ENCODE measurements at places on chromosomes 12 and 14.
A peak's percentile ranks its signal among the peaks of the same experiment; 100 is the strongest.

GRCh38 chr12:1811281-1811947 lies 9.0 kb upstream of the LRTM2 start:
- no peak for DNase-seq

GRCh38 chr12:100672075-100672592 lies 98.7 kb downstream of the GAS2L3 start:
- peak; percentile 8 for DNase-seq

DNA sequence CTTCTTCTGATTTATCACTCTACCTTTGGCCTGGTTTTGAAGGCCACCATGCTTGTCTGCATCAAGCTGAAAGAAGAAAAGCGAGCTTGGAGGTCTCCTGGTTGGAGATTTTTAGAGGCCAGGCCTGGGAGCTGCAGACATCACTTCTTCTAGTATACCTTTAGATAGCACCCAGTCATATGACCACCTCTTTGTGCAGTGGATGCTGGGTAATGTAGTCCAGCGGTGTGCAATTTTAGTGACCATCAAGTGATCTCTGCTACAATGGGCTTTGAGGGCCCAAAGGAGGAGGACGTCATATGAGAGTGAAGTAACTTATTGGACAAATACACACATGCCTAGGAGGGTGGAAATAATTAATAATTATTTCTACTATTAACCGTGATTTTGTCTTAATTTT lies 15.2 kb upstream of the WNT5B start:
- no peak for DNase-seq

DNA sequence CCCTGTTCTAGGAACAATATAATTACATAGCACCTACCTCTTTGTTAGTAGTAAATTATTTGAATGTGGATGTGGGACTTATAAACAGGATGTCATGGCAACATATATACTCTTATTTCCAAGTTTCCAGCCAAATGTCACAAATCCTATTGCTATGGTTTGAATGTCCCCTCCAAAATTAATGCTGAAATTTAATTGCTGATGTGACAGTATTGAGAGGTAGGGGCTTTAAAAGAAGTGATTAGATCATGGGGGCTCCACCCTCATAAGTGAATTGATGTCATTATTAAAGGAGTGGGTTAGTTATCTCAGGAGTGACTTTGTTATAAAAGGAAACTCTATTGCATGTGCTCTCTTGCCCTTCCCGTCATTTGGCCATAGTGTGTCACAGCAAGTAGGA lies 164.2 kb upstream of the ATF7IP start:
- DNase-seq, result no peak

DNA sequence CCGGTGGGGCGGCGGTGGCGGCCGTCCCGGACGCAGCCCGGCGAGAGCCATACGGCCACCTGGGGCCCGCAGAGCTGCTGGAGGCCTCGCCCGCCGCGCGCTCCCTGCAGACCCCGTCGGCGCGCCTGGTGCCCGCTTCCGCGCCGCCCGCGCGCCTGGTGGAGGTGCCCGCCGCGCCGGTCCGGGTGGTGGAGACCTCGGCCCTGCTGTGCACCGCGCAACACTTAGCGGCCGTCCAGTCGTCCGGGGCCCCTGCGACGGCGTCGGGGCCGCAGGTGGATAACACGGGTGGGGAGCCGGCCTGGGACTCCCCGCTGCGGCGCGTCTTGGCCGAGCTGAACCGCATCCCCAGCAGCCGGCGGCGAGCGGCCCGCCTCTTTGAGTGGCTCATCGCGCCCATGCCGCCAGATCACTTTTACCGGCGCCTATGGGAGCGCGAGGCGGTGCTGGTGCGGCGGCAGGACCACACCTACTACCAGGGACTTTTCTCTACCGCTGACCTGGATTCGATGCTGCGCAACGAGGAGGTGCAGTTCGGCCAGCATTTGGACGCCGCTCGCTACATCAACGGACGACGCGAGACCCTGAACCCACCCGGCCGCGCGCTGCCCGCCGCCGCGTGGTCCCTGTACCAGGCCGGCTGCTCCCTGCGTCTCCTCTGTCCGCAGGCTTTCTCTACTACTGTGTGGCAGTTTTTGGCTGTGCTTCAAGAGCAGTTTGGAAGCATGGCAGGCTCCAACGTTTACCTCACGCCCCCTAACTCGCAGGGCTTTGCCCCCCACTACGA lies 716 bp downstream of the RIOX1 start:
- DNase-seq, result peak; percentile 43

- no peak for DNase-seq
Observed at GRCh38 chr12:1481906-1482305, 112.5 kb downstream of the FBXL14 start.

- no peak for DNase-seq
Observed at GRCh38 chr14:24032727-24033418, 18.9 kb upstream of the CARMIL3 start.

- DNase-seq, result no peak
Observed at GRCh38 chr12:123767613-123768012, 5.5 kb downstream of the DNAH10 start.

DNA sequence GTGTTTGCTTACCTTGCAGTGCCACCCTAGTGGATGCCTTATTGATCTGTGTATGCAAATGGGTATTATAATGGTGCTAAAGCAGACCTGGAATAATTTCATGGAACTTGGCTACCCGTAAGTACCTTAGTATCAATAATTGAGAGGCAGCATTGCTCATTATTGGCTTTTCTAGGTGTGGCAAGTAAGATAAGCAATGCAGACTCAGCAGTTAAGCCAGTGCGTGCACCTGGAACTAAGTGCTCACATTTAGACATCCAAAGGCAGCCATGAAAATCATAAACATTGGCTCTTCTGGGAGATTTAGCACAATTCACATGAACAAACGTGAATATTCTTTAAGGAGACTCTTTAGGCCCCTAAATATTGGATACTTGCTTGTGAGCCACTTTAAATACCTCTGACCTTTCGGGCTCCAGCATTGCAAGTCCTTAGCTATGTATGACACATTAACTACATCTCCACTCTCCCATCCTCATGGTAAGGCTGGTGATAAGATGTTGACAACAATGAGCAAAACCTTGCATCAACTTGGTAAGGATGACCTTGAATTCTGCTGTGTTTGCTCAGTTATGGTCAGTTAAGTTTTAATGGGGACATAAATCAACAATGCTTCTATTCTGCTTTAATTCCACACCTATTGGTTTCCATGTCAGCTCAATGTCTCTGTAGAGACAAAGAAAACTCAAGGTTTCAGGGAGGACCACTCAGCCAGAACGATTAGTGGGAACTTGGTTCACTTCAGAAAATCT lies 112.0 kb downstream of the SLC5A8 start:
- DNase-seq, result no peak

- no peak for DNase-seq
Observed at GRCh38 chr12:88577537-88577936, 2.7 kb downstream of the KITLG start.

- DNase-seq, result no peak
Observed at GRCh38 chr12:50322206-50322605, 38.9 kb upstream of the LIMA1 start.

DNA sequence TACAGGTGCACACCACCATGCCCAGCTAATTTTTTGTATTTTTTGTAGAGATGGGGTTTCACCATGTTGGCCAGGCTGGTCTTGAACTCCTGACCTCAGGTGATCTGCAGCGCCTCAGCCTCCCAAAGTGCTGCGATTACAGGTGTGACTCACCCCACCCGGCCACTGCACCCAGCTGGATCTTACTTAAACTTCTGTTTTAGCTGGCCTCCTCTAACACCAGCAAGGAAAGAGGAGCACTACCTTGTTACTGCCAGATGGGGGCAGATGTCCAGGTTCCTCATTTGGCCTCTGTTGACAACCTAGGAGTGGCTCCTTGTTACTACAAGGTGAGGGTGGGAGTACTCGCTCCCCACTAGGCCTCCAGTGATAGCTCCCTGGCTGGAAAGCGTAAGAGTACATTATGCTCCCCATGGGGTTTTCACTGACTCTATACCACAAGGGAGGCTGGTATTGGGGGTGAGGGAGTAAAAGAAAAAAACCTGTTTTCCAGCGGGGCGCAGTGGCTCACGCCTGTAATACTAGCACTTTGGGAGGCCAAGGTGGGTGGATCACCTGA lies 13.2 kb upstream of the ARF6 start:
- DNase-seq, result no peak

GRCh38 chr12:21642707-21643389 lies 14.8 kb downstream of the LDHB start:
- no peak for DNase-seq

- no peak for DNase-seq
Observed at GRCh38 chr12:116471544-116471943, 87.6 kb upstream of the MAP1LC3B2 start.

DNA sequence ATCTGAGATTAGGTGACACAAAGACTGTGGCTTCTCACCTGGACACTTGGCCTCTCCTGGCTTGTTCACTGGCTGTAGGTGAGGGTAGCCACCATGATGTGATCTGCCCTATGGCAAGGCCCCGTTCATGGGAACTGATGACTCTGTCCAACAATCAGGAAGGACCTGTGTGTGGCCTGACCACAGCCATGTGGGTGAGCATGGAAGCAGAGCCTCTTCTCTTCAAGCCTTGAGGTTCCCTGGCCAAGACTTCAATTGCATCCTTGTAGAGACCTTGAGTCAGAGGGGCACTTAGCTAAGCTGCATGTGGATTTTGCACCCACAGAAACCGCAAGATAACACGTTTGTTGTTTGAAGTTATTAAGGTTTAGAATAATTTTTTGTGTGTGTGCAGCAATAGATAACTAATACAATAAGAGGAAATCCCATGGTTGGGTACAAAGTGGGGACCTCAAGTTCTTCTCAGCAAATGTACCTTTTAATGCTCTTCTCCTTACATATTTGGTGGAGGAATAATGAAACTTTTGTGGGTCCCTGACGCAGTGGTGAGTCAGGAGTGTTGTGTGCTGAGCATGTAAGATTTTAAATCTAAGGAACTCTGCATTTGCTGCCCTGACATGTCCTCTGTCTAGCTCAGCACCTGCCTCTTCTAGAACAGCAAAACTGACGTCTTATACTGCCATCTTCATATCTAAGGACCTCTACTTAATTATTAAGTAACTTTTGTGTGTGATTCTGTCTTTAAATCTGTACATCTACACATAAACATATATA lies 27.5 kb upstream of the PLEKHG7 start:
- no peak for DNase-seq

GRCh38 chr12:55372521-55372920 lies 9.7 kb downstream of the OR6C75 start:
- no peak for DNase-seq

DNA sequence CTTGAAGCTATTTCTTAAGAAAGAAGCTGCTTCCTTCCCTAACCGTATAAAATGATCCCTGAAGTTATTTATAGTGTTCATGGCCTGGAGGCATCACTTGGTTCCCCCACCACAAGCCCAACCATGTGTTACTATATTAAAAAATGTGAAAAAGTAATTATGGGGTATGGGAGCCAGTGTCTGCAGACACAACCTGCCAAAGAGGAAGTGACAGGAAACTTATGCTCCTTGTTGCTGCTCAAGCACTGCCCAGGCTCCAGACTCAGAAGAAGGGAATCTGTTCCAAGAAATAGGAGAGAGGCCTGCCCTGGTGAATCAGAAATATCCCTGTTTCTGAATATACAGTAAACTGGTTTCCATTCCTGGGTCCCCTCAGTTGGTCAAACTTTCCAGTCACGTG lies 217.2 kb upstream of the BMP4 start:
- no peak for DNase-seq

GRCh38 chr14:90179809-90180779 lies 76.3 kb upstream of the PSMC1 start:
- DNase-seq, result no peak

DNA sequence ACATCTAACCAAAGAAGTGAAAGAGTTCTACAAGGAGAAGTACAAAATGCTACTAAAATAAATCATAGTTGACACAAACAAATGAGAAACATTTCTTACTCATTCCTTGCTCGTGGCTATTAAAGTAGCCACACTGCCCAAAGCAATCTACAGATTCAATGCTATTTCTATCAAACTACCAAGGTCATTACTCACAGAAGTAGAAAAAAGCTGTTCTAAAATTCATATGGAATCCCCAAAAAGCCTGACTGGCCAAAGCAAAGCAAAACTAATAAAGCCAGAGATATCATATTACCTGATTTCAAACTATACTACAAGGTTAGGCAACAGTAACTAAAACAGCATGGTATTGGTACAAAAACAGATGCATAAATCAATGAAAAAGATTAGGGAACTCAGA lies 305.6 kb downstream of the RPAP3 start:
- no peak for DNase-seq

GRCh38 chr14:54629183-54629582 lies 62.3 kb downstream of the SAMD4A start:
- no peak for DNase-seq

DNA sequence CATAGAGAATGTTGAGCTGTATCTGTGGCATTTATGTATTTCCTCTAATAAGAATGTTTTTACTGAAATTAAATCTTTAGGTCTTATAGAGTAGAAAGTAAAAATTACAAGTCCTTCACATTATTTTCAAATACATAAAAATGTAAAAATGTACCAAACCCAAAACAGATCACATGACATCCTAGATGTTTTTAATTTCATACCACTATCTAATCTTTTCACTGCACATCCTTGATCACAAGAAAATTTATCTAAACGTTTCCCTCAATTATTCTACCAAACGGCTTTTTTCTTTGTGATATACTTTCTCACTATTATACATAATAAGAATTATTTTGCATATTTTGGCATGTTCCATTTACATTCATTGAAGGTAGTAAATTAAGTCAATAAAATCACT lies 18.3 kb downstream of the SGPP1 start:
- DNase-seq, result no peak

DNA sequence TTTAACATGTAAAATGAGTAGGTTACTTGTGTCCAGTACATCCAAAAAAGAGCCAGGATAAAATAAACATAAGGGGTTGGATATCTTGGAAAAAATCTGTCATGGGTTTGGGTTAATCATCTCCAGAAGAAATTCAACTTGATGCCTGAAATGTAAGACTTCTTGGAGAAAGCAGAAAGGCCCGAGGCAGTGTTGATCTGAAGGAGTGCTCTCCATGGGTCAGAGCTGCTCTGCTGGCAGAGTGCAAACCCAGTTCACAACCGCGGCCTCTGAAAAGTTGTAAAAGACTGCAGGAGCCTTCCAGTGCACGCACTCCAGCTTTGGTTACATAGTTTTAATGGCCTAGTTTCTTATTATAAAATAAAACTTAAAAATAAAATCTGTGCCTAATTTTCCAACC lies 97.3 kb upstream of the ALX1 start:
- DNase-seq, result no peak
